ENCODE measurements at places on chromosomes 3 and 15.

- no peak for DNase-seq
Measured at GRCh38 chr15:73403171-73403570, 34.4 kb upstream of the HCN4 start.

- DNase-seq: no peak
Measured at GRCh38 chr3:177484206-177484605, 286.9 kb upstream of the TBL1XR1 start.

- DNase-seq: no peak
Measured at GRCh38 chr3:81443958-81444357, 317.5 kb downstream of the GBE1 start.

GRCh38 chr3:189781415-189781814, 150.2 kb downstream of the TP63 start:
- no peak for DNase-seq

GRCh38 chr3:31314258-31314657, 218.5 kb upstream of the STT3B start:
- DNase-seq: no peak

DNA sequence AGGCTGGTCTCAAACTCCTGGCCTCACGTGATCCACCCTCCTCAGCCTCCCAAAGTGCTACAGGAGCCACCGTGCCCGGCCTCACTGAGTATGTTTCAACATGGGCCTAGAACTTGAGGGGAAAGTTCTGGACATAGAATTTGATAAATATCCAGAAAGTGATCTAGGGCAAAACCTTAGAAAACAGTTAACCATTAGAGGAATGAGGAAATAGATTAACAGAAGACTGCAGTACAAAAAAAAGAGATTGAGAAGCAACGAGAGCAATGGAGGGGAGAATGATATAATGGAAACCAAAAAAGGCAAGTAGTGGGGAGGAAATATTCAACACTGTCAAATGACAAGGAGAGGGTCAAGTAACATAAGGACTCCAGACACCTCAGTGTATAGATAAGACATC, 191.5 kb downstream of the PLCH1 start:
- no peak for DNase-seq
